Chondrocyte (in vitro differentiated cells): ENCODE measurements at places on chromosomes 12 and 14. TPM values are rescaled to one million over a fixed set of nuclear protein-coding genes. Genes with fewer than 3 reads are reported as not detected.

- H3K4me1 ChIP-seq: no peaks in the 10 kb centered on the region
- H3K27me3 ChIP-seq: no peaks in the 10 kb centered on the region
- H3K27ac ChIP-seq: no peak overlapping the region
Observed at GRCh38 chr12:19633194-19633593, 193.9 kb downstream of the AEBP2 start.

DNA sequence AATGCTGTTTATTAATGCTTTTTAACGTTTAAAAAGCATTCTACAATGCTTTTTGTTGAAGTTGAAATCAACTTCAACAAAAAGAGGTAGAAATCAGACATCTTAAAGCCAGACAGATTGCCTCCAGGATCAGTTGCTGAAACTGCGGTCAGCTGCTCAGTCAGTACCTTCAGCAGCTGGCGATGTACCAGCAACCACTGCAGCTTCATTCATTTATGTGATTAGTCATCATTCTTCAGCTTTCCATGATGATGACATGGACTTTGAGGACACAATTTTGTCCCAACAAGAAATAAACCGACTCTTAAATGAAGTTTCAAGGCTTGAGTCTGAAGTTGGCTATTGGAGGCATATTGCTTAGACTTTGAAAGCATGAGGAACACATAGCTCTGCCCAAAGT is 31.5 kb upstream of the NUAK1 start:
- peaks cover 8% of the 10 kb centered on the region for H3K36me3 ChIP-seq
- peaks cover 9% of the 10 kb centered on the region for H3K4me1 ChIP-seq
- peaks cover 2% of the 10 kb centered on the region for H3K27me3 ChIP-seq
- no peak overlapping the region for H3K27ac ChIP-seq
- H3K4me3 ChIP-seq: no peak overlapping the region
- no peak for DNase-seq

DNA sequence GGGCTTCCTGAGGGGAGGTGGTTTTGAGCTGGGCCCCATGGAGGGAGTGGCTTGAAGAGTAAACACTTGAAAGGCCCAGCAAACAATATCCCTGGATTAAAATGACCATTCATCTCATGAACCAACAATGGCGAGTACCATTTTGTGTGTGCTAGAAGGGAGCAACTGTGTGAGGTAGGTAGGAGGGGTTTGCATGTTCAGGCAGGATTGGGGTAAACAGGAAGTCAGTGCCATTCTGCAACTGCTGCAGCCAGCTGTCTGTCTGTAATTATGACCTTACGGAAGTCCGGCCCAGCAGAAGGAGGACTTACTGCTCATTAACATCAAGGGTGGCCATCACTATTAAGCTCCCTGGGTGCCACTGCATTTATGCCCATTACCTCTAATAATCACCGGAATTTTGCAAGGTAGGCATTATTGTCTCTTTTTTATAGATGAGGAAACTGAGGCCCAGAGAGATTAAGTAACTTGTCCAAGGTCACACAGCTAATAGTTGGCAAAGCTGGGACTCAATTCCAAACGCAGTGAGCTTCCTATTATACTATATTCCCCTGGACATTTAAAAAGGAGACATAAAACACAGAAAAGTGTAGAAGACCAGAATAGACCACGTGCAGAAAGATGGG is 16.6 kb upstream of the IFI27L2 start:
- no peak overlapping the region for H3K27ac ChIP-seq
- no peaks in the 10 kb centered on the region for H3K36me3 ChIP-seq
- DNase-seq: no peak
- H3K4me3 ChIP-seq: no peak overlapping the region

- peaks cover 13% of the 10 kb centered on the region for H3K36me3 ChIP-seq
- H3K4me1 ChIP-seq: peaks cover 43% of the 10 kb centered on the region
- no peaks in the 10 kb centered on the region for H3K27me3 ChIP-seq
- no peak for DNase-seq
- H3K4me3 ChIP-seq: peak overlapping the region; percentile 54
Observed at GRCh38 chr12:3097186-3097804, 20.1 kb downstream of the TSPAN9 start.

- no peak overlapping the region for H3K4me3 ChIP-seq
- peaks cover 58% of the 10 kb centered on the region for H3K27me3 ChIP-seq
- no peak for DNase-seq
- no peak overlapping the region for H3K27ac ChIP-seq
- H3K4me1 ChIP-seq: peaks cover 6% of the 10 kb centered on the region
Observed at GRCh38 chr14:90114554-90114953, 52.8 kb downstream of the KCNK13 start.

GRCh38 chr12:24012528-24012927 is 63.1 kb upstream of the SOX5 start:
- H3K4me3 ChIP-seq: no peak overlapping the region
- H3K4me1 ChIP-seq: no peaks in the 10 kb centered on the region
- H3K27me3 ChIP-seq: no peaks in the 10 kb centered on the region
- no peak overlapping the region for H3K27ac ChIP-seq
- DNase-seq: no peak

DNA sequence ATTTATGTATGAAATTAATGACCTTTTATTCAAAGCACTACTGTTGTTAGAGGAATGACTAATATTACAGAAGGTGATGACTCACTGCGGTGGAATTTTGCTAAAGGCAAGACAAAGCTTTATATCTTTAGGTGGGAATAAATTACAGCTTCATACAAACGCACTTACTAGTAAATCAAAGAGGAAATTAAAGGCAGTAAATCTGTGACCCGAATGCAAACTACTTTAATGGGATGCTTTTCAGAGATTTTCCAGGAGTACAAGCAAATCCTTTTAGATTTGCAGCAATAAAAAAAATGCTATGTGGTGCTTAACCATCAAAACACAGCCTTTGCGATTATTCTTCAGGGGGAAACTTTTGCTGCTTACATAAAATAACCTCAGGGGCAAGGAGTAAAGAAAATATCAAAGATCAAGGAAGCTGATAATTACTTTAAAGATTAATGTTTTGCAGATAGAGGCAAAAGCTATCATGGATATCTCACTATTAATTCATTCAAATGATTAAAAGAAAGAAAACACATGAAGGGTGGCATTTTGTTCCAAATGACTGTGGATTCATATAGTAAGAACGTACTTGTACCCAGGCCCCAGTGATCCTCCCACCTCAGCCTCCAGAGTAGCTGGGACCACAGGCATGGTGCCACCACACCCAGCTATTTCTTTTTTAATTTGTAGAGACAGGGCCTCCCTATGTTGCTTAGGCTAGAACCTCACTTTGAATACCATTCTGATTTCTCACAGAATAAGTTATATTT is 98.9 kb downstream of the DENND5B start:
- no peak overlapping the region for H3K4me3 ChIP-seq
- H3K36me3 ChIP-seq: peaks cover 7% of the 10 kb centered on the region
- peak overlapping the region; percentile 55 for H3K27ac ChIP-seq
- H3K4me1 ChIP-seq: peaks cover 54% of the 10 kb centered on the region
- no peaks in the 10 kb centered on the region for H3K27me3 ChIP-seq

GRCh38 chr14:23877538-23878180 is 75.9 kb upstream of the DHRS4 start:
- no peak overlapping the region for H3K4me3 ChIP-seq
- no peak overlapping the region for H3K27ac ChIP-seq
- no peak for DNase-seq
- no peaks in the 10 kb centered on the region for H3K4me1 ChIP-seq

- no peak overlapping the region for H3K4me3 ChIP-seq
- H3K27me3 ChIP-seq: no peaks in the 10 kb centered on the region
- no peak overlapping the region for H3K27ac ChIP-seq
- DNase-seq: no peak
Observed at GRCh38 chr14:66046035-66046434, 440.1 kb upstream of the CCDC196 start.

GRCh38 chr12:87690236-87690810 is 338.9 kb downstream of the C12orf50 start:
- no peak overlapping the region for H3K4me3 ChIP-seq
- no peak for DNase-seq
- no peaks in the 10 kb centered on the region for H3K27me3 ChIP-seq

- no peaks in the 10 kb centered on the region for H3K4me1 ChIP-seq
- H3K27me3 ChIP-seq: peaks cover 5% of the 10 kb centered on the region
- H3K4me3 ChIP-seq: no peak overlapping the region
- no peaks in the 10 kb centered on the region for H3K36me3 ChIP-seq
Observed at GRCh38 chr12:131473261-131473660, 237.6 kb upstream of the SFSWAP start.

The TCL1A gene
- not detected in 3 replicates for total RNA-seq

The ALG10 gene
- 4.5 to 7.5 TPM (median 5.9 TPM) in 3 replicates for total RNA-seq

The MARK3 gene
- total RNA-seq: 65.1 to 73.7 TPM (median 70.8 TPM) in 3 replicates

The CD27 gene
- not detected in 3 replicates for total RNA-seq

The LTB4R2 gene
- 8.8 to 18.4 TPM (median 9.1 TPM) in 3 replicates for total RNA-seq

The BEGAIN gene
- 5.1 to 6.5 TPM (median 6.5 TPM) in 3 replicates for total RNA-seq

- H3K27ac ChIP-seq: no peak overlapping the region
- H3K4me1 ChIP-seq: peaks cover 7% of the 10 kb centered on the region
- no peak for DNase-seq
Observed at GRCh38 chr14:51185754-51186153, 54.3 kb upstream of the TMX1 start.

The GPN3 gene
- total RNA-seq: 13.2 to 16.7 TPM (median 15.3 TPM) in 3 replicates

DNA sequence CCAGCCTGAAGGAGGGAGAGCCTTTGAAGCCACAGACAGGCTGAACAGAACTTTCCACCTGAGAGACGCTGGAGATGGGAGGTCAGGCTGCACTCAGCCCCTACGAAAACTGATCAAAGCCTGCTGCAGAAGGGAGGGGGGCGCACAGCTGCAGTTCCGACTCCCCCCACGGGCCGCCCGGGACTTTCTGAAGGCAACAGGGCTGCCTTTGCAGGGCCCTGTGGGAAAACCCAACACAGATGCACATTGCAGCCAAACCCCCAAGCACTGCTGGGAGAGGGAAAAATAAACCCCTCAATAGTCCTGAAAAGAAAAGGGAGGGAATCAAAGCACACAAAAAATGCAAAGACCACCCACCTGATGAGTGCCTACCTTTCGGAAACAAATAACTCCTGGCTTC is 290.6 kb downstream of the ZFP36L1 start:
- no peaks in the 10 kb centered on the region for H3K36me3 ChIP-seq
- no peaks in the 10 kb centered on the region for H3K27me3 ChIP-seq
- no peak overlapping the region for H3K4me3 ChIP-seq
- H3K4me1 ChIP-seq: peaks cover 24% of the 10 kb centered on the region

DNA sequence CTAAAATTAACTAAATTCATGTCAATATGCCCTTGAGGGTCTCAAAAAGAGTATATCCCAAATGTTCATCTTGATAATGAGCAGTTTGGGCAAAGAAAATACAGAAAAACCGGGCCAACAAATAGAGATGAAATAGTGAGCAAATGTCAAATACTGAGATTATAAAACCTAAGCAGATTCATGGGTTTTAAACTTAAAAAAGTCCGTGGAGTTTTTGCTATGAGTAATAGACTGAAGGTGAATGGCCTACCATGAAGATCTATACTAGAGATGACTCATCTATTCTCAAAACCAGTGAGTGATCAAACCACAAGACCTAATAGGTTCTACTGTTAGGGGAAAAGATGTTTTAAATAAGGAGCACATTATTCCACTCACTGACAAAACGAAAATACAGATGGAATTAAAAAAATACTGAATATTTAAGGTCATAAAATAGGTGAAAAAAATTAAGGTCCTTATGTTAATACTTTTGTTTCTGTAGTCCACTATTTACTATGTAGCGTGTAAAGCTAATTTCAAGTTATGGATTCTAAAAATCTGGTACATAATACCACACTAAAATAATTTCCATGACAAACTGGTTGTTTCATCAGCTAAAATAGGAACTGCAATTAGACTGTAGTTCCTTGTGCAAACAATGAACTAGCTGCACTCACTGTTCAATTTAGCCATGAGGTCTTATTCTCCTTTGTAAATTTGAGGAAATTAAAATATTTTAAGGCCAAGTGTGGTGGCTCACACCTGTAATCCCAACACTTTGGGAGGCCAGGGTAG is 5.0 kb downstream of the HNRNPC start:
- peak overlapping the region; percentile 3 for H3K4me3 ChIP-seq
- peak overlapping the region; percentile 100 for H3K27ac ChIP-seq
- peaks cover 72% of the 10 kb centered on the region for H3K4me1 ChIP-seq
- peaks cover 30% of the 10 kb centered on the region for H3K36me3 ChIP-seq
- no peaks in the 10 kb centered on the region for H3K27me3 ChIP-seq
- no peak for DNase-seq

The LPAR5 gene
- 0.41 to 0.57 TPM (median 0.48 TPM) in 3 replicates for total RNA-seq

The GPR65 gene
- not detected in 3 replicates for total RNA-seq

The CD4 gene
- 0.70 to 1.2 TPM (median 0.72 TPM) in 3 replicates for total RNA-seq

The TAS2R8 gene
- total RNA-seq: not detected in 3 replicates

DNA sequence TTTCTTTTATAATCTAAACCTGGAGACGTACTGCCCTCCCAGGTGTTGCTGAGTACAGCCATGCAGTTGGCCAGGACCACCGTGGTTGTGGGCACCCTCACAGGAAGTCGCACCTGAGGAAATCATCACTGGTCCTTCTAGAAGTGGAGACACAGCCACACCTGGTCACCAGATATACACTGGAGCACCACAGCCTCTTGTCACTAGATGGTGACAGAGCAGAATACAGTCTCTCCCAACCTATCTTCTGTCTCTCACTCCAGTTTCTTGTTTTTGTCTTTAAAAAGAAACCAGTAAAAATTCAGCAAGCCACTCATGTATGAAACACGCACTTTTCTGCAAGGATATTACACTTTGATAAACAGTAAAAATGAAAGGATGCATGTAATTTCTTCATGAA is 43.1 kb upstream of the GPHB5 start:
- peaks cover 1% of the 10 kb centered on the region for H3K36me3 ChIP-seq
- no peak overlapping the region for H3K27ac ChIP-seq
- no peak overlapping the region for H3K4me3 ChIP-seq
- H3K27me3 ChIP-seq: no peaks in the 10 kb centered on the region

DNA sequence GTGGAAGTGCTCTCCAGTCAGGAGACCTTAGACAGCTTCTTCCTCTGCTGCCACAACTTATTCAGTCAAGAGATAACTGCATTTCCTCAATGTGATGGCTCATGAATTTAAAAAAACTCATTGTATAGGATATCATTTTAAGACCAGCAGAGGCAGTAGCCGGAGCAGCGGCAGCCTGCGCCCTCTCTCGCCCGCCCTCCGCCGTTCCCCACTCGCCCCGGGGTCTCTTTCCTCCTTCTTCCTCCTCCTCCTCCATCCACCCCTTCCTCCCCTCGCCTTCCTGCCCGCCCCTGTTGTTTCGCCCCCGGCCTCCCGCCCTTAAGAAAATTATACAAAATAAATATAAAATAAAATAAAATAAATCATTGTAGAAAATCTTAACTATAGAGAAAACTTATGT is 687.6 kb downstream of the FLRT2 start:
- H3K27ac ChIP-seq: no peak overlapping the region
- peaks cover 4% of the 10 kb centered on the region for H3K4me1 ChIP-seq
- H3K36me3 ChIP-seq: no peaks in the 10 kb centered on the region

DNA sequence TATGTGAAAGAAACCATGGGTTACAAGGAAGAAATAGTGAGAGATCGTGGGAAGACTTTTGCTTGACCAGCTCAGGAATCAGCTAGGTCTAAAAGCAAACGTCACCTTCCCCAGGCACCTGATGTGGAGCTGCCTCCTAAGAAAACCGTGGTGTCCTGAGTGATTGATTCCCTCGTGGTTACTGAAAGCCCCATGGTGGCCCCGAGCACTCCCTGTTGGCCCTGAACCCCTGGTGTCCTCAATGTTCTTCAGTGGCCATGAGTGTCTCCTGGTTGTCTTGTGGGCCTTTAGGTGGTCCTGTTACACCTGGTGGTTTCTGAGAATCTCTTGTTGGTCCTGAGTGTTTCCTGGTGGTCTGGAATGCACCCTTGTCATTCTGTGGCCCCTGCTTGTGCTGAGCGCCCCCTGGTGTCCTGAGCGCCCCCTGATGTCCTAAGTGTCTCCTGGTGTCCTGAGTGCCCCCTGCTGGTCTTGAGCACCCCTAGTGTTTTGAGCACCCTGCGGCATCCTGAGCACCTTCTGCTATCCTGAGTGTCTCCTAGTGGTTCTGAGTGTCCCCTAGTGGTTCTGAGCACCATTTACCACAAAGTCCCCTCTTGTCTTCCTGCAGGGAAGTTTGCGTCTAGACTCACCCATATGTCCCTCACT is 518.7 kb downstream of the TMEM121 start:
- H3K27ac ChIP-seq: no peak overlapping the region
- H3K4me1 ChIP-seq: no peaks in the 10 kb centered on the region
- DNase-seq: no peak
- H3K27me3 ChIP-seq: no peaks in the 10 kb centered on the region
- H3K36me3 ChIP-seq: no peaks in the 10 kb centered on the region
